Breast epithelium (tissue), 4 donors: ENCODE measurements at places on chromosomes 5 and 9. TPM values are rescaled to one million over a fixed set of nuclear protein-coding genes. Genes with fewer than 3 reads are reported as not detected.

Gene ZNF622
- total RNA-seq = 31.3 TPM

Gene FOXD4
- total RNA-seq = 0.33 TPM

- no peak for DNase-seq
These were observed 305.1 kb upstream of the RIOK2 start for GRCh38 chr5:97488126-97488668.

- no peak for DNase-seq
These were observed 135.7 kb downstream of the MLLT3 start for GRCh38 chr9:20486552-20486951.

DNA sequence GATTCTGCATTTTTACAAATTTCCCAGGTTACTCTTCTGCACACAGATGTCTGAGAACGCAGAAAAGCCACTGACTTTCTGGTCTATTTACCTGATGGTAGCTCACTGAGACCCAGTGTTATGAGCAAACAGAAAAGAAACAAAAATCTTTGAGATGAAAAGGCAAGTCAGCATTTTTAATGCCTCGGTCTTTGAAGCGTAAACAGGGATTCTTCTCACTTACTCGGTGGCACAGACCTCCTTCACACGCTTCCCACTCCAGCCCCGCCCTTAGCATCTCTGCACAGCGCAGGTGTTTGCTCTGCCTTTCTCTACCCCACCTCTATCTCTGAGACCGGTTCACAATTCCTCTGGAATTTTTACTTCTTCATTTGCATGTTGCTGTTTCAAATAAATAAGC is 195.0 kb upstream of the IRX1 start:
- DNase-seq = no peak

Gene CCNO
- 0.32 TPM for total RNA-seq

GRCh38 chr5:161530700-161531099 is 15.8 kb downstream of the GABRB2 start:
- DNase-seq = no peak

DNA sequence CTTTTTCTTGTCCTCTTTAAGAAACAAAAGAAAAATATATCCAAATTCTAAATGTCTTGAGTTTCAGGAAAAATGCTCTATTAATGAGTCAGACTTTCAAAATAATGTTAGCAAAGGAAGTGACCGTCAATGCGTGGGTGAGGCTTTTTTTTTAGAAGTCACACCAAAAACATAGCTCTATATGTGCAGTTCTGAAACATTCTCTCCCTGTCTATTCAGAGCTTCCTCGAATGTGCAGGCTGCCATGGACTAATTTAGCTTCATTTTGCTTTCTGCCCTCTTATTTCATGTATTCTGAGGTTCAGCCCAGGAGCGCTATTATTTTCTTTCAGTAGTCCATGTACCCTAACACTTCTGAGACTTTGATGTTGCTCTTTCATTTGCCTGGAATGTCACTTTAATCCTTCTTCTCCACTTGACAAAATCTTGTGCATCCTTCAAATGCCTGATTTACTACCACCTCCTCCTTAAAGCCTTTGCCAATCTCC is 72.5 kb upstream of the RASA1 start:
- DNase-seq = no peak

- DNase-seq = no peak
These were observed 3.5 kb upstream of the HRH2 start for GRCh38 chr5:175654339-175654738.

Gene ZDHHC11
- total RNA-seq = 3.0 TPM

GRCh38 chr9:99105152-99106043 is 485 bp downstream of the TGFBR1 start:
- DNase-seq = peak; percentile 65

DNA sequence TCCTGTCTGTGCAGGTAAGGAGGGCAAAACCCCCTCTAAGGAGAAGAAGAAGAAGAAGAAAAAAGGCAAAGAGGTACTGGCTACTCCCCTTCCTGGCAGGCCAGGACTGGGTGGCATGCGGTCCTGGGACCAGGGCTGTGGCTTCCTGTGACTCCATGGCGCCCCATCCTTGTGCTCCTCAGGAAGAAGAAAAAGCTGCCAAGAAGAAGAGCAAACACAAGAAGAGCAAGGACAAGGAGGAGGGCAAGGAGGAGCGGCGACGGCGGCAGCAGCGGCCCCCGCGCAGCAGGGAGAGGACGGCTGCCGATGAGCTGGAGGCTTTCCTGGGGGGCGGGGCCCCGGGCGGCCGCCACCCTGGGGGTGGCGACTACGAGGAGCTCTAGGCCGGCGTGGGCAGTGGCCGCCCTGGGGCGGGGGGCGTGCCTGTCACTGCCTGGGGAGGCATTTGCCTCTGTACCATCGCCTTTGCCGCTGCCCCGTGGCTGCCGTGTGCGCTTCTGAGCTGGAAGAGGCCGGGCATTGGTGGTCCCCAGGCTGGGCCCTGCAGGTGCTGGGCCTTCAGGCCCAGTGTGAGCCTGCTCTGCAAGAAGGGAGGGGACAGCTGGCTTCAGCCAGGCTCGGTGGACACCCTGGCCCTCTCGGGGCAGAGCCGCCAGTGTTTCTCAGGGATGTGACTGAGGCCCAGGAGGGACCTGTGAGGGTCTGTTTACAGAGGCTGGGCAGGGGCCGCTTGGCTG is 2.0 kb upstream of the AJM1 start:
- no peak for DNase-seq

GRCh38 chr9:91844701-91845291 is 105.2 kb downstream of the ROR2 start:
- no peak for DNase-seq

DNA sequence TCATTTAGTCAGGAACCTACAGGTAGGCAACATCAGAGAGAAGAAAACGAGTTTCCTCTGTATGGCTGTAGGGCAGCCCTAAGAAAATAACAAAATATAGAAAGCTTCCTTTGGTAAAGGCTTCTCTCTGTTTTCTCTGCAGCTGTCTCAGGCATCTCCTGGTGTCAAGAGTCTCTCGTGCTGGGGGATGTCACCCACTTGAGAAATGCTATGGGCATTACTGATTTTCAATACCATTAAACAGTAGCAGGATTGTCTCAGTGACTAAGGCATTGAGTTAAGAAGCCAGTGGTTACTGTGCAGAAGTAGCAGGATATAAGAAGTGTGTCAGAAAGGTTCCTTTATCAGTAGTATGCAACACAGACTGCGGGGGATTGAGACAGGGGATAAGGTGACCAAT is 32.4 kb downstream of the LIFR start:
- DNase-seq = no peak

DNA sequence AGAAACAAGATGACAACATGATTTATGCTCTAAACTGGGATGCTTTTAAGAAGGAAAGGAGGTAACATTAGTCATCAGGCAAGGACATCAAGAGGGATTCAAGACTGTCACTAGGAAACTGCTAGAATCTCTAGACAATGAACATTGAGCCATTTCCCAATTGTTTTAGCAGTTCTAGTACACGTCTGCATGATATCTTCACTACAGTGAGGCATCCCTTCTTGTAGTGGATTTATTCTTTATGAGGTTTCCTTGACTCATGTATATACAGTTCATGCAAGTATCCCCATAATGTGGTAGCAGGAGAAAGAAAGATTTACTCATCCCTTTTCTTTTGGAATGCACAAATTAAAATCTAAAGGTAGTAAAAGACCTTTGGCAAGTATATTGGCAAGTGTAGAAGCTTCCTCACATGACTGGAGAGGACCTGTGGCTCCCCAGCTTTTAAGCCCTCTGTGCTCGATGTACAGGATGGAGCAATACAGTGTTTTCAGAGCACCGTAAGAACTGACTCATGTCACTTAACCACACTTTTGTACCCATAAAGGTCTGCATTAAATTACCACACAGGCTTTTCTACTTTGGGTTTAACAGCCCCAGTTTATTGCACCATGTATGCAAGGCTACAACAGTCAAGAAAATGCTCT is 335.9 kb downstream of the SEMA5A start:
- DNase-seq = no peak

Gene AGXT2
- not detected for total RNA-seq

- no peak for DNase-seq
These were observed 156.5 kb downstream of the PSAT1 start for GRCh38 chr9:78453450-78453849.

DNA sequence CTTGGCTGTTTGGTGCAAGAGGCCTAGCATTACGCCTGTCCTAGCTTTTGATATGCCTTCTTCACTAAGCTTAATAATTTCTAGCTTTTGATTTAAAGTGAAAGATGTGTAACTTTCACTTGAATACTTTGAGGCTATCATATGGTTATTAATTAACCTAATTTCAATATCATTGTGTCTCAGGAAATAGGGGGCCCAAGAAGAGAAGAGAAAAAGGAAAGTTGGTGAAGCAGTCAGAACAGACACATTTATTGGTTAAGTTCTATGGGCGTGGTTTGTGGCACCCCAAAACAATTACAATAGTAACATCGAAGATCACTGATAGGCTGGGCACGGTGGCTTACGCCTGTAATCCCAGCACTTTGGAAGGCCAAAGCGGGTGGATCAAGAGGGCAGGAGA is 40.9 kb upstream of the F2RL2 start:
- no peak for DNase-seq
